ENCODE measurements at places on chromosomes 6 and 20. TPM values are rescaled to one million over a fixed set of nuclear protein-coding genes. Genes with fewer than 3 reads are reported as not detected.

- DNase-seq, result peak; percentile 76
Observed at GRCh38 chr20:51354191-51354768, 188.2 kb downstream of the NFATC2 start.

GRCh38 chr6:96948631-96949030 is 24.1 kb downstream of the KLHL32 start:
- peak; percentile 4 for DNase-seq

- DNase-seq, result no peak
Observed at GRCh38 chr6:34598712-34599111, 42.6 kb upstream of the SPDEF start.

DNA sequence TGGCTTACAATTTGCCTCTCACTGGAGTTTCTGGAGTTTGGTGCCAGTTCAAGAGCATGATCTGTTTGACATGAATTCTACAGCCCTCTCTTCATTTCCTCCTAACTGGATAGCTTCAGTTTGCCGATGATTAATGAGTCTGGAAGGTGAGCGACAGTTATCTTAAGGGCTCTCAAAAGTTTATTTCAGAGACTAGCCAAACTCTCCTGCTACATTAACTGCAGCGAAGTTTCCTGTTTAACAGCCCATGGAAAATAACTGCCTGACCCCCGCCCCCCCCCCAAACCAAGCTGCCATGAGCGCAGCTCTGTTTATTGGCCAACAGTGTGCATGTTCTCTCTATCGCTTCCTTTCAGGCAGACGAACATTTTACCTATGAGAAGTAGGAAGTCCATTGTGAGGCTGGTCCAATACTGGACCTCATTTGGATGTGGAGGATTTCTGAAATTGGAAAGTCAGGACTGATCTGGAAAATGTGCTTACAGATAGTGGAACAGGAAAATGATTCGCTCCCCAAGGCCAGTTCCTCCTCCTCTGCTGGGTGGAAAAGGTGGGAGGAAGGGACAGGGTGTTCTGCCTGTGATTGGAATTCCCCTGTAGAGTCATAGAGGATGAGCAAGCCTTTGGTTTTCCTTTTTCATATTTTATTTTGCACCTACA is 522.2 kb upstream of the JAG1 start:
- peak; percentile 74 for DNase-seq

DNA sequence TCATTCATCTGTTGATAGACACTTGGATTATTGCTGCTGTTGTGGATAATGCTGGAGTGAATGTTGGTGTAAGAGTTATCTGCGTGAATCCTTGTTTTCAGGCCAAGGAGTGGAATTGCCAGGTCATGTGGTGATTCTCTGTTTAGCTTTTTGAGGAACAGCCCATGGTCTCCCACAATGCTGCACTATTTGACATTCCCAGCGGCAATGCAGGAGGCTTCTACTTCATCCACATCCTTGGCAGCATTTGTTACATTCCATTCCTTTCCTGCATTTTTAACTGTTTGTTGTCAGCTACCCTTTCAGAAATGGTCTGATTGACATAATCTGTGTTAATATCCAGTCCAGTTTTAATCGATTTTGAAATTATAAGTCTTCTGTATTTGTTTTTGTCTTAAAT is 51.7 kb upstream of the CLDN20 start:
- no peak for DNase-seq

GRCh38 chr6:7909323-7910276 is 988 bp downstream of the TXNDC5 start:
- DNase-seq, result peak; percentile 85

- no peak for DNase-seq
Observed at GRCh38 chr6:33744895-33745546, 1.7 kb downstream of the IP6K3 start.

DNA sequence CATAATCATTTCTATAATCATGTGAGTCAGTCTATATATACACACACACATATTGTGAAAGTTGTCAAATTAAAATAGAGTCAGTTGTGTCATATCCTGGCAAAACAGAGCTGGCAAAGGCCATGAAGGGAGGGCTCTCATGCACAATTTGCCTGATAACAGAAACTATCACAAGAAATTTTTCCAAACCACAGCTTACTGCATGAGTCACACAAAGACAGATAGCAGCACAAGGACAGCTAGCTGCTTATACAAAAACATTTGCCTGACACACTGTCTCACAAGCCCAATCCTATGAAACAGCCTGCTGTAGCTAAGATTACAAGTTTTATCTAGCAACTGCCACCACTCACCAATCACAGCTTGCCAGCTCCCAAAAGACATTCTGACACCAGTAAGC is 848.5 kb upstream of the MAN1A1 start:
- DNase-seq, result no peak

GRCh38 chr20:52888096-52888495 is 84.1 kb upstream of the TSHZ2 start:
- peak; percentile 37 for DNase-seq

DNA sequence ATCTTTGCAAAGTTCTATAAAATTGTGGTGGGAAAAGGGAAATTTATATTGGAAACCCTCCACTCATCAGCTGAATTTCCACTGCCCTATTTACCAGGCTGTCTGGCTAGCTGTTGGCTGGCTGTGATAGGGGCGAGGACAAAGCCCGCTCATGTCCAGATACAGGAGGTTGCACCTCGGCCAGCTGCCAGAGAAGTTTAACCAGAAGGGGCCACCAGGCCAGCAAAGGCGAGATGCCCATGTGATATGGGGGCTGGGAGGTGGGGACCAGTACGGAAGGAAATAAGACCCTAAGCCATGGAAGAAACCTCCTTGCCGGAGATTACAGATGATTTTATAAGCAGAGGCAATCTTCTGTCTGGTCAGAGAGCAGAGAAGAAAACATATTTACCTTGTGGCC is 143.8 kb downstream of the FNDC1 start:
- DNase-seq, result no peak

The TLDC2 gene
- total RNA-seq, result 0.32 TPM

The GSTA1 gene
- total RNA-seq, result not detected

Data from GM23248 (cell line).